Neuronal stem cell (in vitro differentiated cells): ENCODE measurements at places on chromosomes 3 and 15.
A peak's percentile ranks its signal among the peaks of the same experiment; 100 is the strongest.

DNA sequence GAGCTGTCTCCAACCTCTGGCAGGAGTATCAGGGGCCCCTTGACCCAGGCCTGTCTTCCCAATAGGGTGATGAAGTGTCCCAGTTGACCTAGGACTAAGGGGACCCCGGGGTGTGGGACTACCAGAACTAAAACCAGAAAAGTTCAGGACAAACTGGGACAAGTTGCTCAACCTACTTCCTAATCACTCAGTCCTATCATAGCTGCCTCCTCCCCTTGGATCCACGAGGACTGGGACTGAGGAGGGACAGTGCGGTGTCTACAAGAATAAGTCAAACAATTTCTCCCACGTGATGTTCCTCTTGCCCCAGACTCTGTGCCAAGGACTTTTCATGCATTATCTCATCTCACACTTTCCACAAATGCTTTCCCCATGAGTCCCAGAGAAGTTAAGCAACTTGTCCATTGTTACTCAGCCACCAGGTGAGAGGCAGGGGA is 49.4 kb upstream of the SLCO2A1 start:
- H3K27ac ChIP-seq = no peak overlapping the region
- no peaks in the 10 kb centered on the region for H3K27me3 ChIP-seq
- no peak overlapping the region for H3K4me3 ChIP-seq
- DNase-seq = no peak
- H3K36me3 ChIP-seq = no peaks in the 10 kb centered on the region
- H3K4me1 ChIP-seq = no peaks in the 10 kb centered on the region

GRCh38 chr3:152183473-152183872 is 85.3 kb upstream of the MBNL1 start:
- no peaks in the 10 kb centered on the region for H3K4me1 ChIP-seq
- H3K36me3 ChIP-seq = no peaks in the 10 kb centered on the region
- DNase-seq = peak; percentile 26
- H3K4me3 ChIP-seq = no peak overlapping the region
- H3K27me3 ChIP-seq = no peaks in the 10 kb centered on the region

GRCh38 chr3:184082465-184082864 is 14.4 kb upstream of the HTR3E start:
- no peak for DNase-seq
- H3K4me1 ChIP-seq = peaks cover 2% of the 10 kb centered on the region
- H3K4me3 ChIP-seq = no peak overlapping the region
- no peaks in the 10 kb centered on the region for H3K27me3 ChIP-seq
- no peaks in the 10 kb centered on the region for H3K36me3 ChIP-seq

DNA sequence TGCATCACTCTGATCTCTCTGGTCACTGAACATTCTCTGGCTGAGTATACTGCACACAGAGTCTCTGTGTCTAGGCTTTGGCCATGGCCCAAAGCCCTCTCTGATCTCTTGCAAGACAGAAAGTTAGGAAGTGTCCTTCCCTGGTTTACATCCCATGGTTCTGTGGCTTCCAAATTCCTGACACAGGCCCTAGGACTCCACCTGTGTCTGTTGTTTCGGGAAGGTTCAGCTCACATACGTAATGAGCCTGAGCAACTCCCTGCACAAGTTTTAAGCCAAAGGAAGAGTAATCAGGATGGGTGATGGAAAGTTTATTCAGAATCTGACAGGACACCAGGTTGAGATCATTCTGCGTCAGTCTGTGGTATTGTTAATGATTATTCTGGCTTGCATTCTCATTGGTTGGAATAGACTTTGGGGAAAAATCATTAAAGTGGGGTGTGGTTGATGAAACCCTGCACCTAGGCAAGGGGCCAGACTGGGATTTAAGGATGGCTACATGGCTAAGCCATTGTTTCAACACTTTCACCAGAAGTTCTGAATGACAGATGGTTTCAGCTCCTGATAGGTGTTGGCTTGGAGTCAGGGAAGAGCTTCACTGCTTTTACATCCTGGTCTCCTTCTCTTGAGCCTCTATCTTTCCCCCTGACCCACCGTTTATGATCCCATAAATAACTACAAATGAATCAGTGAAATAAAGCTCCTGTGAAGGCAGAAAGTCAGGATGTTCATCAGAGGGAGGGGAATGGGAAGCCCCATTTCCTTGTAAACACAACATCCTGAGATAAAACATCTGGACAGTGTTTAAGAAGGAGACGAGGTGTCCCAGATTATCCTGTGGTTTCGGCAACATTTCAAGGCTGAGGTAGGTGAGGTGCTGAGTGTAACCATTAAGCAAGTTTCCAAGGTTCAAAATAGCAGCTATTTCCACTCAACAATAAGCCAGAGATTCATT is 14.1 kb downstream of the LCMT2 start:
- H3K27me3 ChIP-seq = no peaks in the 10 kb centered on the region
- no peaks in the 10 kb centered on the region for H3K36me3 ChIP-seq
- no peak overlapping the region for H3K27ac ChIP-seq
- H3K4me1 ChIP-seq = no peaks in the 10 kb centered on the region
- H3K4me3 ChIP-seq = no peak overlapping the region
- no peak for DNase-seq

GRCh38 chr3:170640737-170641171 is 54.9 kb upstream of the SLC7A14 start:
- H3K27me3 ChIP-seq = no peaks in the 10 kb centered on the region
- H3K4me1 ChIP-seq = peaks cover 27% of the 10 kb centered on the region
- no peak overlapping the region for H3K4me3 ChIP-seq
- H3K36me3 ChIP-seq = no peaks in the 10 kb centered on the region
- DNase-seq = no peak
- H3K27ac ChIP-seq = no peak overlapping the region

- H3K4me3 ChIP-seq = peak overlapping the region; percentile 45
- DNase-seq = no peak
- no peaks in the 10 kb centered on the region for H3K27me3 ChIP-seq
- no peak overlapping the region for H3K27ac ChIP-seq
Observed at GRCh38 chr3:13167064-13167743, 94.0 kb upstream of the IQSEC1 start.

GRCh38 chr3:74801924-74802323 is 187.5 kb upstream of the CNTN3 start:
- no peaks in the 10 kb centered on the region for H3K36me3 ChIP-seq
- H3K27me3 ChIP-seq = no peaks in the 10 kb centered on the region
- H3K27ac ChIP-seq = no peak overlapping the region
- no peak for DNase-seq
- no peaks in the 10 kb centered on the region for H3K4me1 ChIP-seq
- no peak overlapping the region for H3K4me3 ChIP-seq

DNA sequence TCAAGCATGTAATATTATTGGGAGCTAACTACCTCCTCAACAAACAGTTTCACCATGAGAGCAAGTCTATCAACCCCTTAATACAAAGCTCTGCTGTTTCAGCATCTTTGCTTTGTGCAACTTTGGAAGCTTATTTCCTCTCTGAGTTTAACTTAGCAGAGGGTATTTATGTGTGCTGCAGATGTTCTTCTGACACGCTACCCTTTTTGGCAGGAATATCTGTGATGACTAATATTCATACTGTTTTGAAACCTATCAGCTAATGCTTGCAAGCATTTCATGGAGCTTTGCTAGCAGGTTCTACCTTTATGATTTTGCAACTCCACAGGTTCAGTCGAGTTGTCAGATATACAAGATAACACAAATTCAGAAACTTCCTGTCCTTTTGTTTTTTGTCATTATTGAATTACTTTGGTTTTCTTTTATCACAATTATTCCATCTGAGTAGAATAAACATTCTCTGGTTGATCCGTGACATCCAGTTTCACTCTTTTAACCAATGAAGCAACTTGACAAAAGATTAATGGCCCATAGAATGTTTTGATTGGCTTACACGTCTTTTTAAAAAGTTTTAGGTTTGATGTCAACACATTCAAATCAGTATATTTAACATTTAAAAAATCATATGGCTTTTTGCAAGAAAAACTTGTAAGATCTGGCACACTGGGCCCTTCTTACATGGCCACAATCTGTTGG is 1.7 kb upstream of the SLC9A9 start:
- H3K27me3 ChIP-seq = no peaks in the 10 kb centered on the region
- no peaks in the 10 kb centered on the region for H3K36me3 ChIP-seq
- H3K4me3 ChIP-seq = no peak overlapping the region
- H3K27ac ChIP-seq = no peak overlapping the region

GRCh38 chr3:131731709-131732108 is 228.9 kb upstream of the MRPL3 start:
- no peak for DNase-seq
- H3K4me3 ChIP-seq = no peak overlapping the region
- H3K27me3 ChIP-seq = no peaks in the 10 kb centered on the region
- no peaks in the 10 kb centered on the region for H3K4me1 ChIP-seq

DNA sequence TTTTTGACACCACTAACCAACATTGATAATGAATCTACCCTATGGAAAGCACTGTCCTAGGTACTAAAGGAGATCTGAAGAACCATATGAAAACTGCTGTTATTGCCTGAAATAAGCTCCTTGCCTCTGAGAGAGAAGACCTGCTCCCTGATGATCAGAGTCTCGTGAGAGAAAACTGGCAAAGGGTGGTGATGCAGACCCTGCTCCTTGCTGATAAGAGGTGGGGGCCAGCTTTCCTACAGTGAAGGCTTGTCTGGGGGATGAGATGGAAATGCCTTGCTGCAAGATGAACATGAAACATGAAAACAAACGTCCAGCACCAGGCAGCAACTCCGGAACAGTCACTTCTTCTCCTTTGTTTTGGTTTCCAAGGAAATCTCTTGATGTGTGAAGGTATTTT is 31.9 kb downstream of the RASGRP1 start:
- no peaks in the 10 kb centered on the region for H3K27me3 ChIP-seq
- peaks cover 18% of the 10 kb centered on the region for H3K4me1 ChIP-seq
- no peak for DNase-seq
- no peak overlapping the region for H3K4me3 ChIP-seq
- H3K36me3 ChIP-seq = no peaks in the 10 kb centered on the region
- H3K27ac ChIP-seq = no peak overlapping the region

GRCh38 chr3:23932571-23932970 is 12.5 kb upstream of the NR1D2 start:
- H3K4me1 ChIP-seq = peaks cover 5% of the 10 kb centered on the region
- H3K4me3 ChIP-seq = no peak overlapping the region
- no peaks in the 10 kb centered on the region for H3K27me3 ChIP-seq
- H3K36me3 ChIP-seq = no peaks in the 10 kb centered on the region

- no peaks in the 10 kb centered on the region for H3K27me3 ChIP-seq
- no peak for DNase-seq
- H3K27ac ChIP-seq = no peak overlapping the region
- no peak overlapping the region for H3K4me3 ChIP-seq
- H3K4me1 ChIP-seq = no peaks in the 10 kb centered on the region
Observed at GRCh38 chr3:185977679-185978040, 39.8 kb upstream of the TRA2B start.

DNA sequence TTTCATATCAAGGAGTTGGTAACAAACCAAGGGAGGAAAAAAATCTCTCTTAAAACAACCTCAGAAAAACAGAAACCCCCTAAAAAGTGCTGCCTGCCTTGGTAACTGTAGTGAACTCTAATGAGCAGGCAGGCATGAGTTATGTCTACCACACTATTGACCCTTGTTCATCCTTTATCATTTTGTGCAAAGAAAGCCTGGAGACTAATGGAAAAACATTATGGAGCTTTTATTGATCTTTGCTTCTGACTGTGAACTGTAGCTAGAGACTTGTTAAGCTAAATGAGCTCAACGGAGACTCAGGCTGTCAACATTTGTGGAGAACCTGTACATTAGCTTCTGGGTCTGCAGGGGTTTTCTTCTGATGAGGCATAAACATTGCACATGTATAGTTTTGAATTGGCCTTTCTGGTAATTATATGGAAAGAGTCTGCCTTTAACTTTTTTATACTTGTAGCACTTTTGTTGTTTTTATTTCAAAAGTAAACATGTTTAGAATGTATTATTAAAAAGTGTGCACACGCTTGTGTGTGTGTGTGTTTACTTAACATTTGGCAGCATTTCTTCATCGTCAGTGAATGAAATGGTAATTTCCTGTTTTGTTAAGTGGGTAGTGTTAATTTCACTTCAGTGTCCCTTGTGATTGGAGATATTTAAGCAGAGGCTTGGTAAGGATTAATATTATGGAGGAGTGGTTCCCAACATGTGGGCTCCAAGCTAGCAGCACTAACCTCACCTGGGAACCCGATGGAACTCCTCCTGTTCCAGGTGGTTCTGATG is 15.9 kb upstream of the SPTSSB start:
- H3K4me1 ChIP-seq = peaks cover 2% of the 10 kb centered on the region
- H3K27me3 ChIP-seq = no peaks in the 10 kb centered on the region
- no peak overlapping the region for H3K27ac ChIP-seq
- H3K36me3 ChIP-seq = no peaks in the 10 kb centered on the region
- no peak overlapping the region for H3K4me3 ChIP-seq

GRCh38 chr3:196868297-196868661 is 559 bp downstream of the SENP5 start:
- H3K4me3 ChIP-seq = peak overlapping the region; percentile 100
- H3K27me3 ChIP-seq = no peaks in the 10 kb centered on the region
- no peak overlapping the region for H3K27ac ChIP-seq
- H3K36me3 ChIP-seq = peaks cover 8% of the 10 kb centered on the region

- DNase-seq = no peak
- H3K36me3 ChIP-seq = no peaks in the 10 kb centered on the region
- no peak overlapping the region for H3K4me3 ChIP-seq
- H3K27me3 ChIP-seq = no peaks in the 10 kb centered on the region
Observed at GRCh38 chr3:180070925-180071324, 34.2 kb upstream of the PEX5L start.

- H3K4me1 ChIP-seq = no peaks in the 10 kb centered on the region
- H3K27ac ChIP-seq = no peak overlapping the region
- DNase-seq = no peak
- H3K36me3 ChIP-seq = no peaks in the 10 kb centered on the region
Observed at GRCh38 chr3:36908647-36909180, 36.1 kb downstream of the TRANK1 start.

DNA sequence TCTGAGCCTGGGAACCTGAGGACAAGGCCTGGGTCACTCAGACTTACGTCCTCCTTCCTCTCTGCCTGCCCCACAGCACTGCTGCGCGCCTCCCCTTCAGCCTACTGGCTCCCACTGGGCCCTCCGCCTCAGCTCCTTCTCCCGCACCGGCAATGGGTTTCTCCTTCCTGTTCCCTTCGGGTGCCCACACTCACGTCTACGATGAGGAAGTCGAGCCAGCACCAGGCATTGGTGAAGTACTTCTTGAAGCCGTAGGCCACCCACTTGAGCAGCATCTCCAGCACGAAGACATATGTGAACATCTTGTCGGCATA is 70.0 kb downstream of the EXOG start:
- H3K27me3 ChIP-seq = no peaks in the 10 kb centered on the region
- no peak overlapping the region for H3K27ac ChIP-seq
- DNase-seq = no peak

- no peak overlapping the region for H3K27ac ChIP-seq
- H3K4me1 ChIP-seq = no peaks in the 10 kb centered on the region
- H3K4me3 ChIP-seq = no peak overlapping the region
Observed at GRCh38 chr3:150483226-150483625, 63.1 kb downstream of the SERP1 start.

- H3K36me3 ChIP-seq = no peaks in the 10 kb centered on the region
- no peak for DNase-seq
- no peaks in the 10 kb centered on the region for H3K4me1 ChIP-seq
- no peak overlapping the region for H3K4me3 ChIP-seq
- H3K27ac ChIP-seq = no peak overlapping the region
Observed at GRCh38 chr15:45123397-45123796, 6.3 kb downstream of the DUOXA1 start.

- no peaks in the 10 kb centered on the region for H3K36me3 ChIP-seq
- no peaks in the 10 kb centered on the region for H3K27me3 ChIP-seq
- H3K27ac ChIP-seq = no peak overlapping the region
- no peak for DNase-seq
- no peaks in the 10 kb centered on the region for H3K4me1 ChIP-seq
Observed at GRCh38 chr3:56980798-56981390, 79.6 kb upstream of the SPATA12 start.
